ENCODE measurements at places on chromosomes 7 and 10.
A peak's percentile ranks its signal among the peaks of the same experiment; 100 is the strongest.

DNA sequence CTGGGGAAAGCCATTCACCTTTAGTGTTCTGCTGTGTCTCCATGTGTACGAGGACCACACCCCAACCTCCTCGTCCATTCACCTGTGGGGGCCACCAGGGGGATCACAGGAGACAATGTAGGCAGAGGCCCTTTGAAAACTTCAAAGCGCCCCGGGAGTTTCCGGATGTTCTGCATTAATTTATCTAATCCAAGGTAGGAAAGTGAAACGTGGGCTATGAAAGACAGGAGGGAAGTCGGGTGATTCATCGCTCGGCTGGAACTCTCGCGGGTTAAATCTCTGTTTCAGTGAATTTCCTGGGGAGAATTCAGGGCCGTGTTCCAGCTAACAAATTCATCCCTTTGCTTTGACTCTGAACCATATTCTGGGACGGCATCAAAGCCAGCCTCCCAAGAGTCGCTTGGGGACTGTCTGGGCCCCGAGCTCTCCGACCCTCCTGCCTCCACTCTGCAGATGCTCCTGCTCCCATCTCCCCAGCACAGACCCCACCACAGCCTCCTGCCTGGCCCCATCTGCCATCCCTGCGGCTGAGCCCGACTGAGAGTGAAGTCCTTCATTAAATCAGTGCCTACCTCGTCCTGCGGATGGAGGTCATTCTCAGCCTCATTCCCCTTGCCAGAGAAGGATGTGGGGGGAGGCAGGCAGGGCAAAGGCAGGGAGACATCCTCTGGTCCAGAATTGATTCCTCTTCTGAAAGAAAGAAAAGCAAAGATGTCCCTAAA is 114.1 kb upstream of the CARD11 start:
- DNase-seq = peak; percentile 20

DNA sequence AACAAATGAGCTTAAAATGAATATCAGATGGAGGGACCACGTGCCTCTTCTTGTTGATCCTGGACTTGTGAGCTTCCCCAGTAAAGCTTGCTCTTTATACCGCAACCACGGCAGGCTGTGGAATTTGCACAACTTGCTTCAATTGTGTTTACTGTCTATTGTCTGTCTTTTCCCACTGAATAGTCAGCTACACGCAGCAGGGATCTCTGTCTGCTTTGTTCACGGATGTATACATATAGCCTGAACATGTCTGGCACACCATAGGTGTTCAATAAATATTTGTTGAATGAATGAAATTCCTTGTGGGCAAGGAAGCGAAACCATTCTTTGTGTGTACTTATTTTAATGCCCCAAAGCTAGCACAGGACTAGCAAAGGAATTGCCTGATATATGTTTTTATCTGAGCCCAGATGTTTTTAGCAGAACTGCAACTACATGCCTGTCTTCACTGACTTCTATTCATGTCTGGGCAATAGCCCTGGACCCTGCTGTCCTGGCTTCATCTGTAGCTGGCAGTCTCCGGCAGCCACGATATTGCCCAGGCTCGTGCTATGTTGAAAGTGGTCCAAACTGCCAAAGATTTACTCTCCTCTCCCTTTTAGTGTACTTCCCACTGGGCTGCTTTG is 29.9 kb upstream of the IFRD1 start:
- DNase-seq = no peak

GRCh38 chr10:20298417-20298816 is 482.2 kb downstream of the PLXDC2 start:
- DNase-seq = no peak

GRCh38 chr7:22853674-22854157 is 31.1 kb upstream of the TOMM7 start:
- no peak for DNase-seq

DNA sequence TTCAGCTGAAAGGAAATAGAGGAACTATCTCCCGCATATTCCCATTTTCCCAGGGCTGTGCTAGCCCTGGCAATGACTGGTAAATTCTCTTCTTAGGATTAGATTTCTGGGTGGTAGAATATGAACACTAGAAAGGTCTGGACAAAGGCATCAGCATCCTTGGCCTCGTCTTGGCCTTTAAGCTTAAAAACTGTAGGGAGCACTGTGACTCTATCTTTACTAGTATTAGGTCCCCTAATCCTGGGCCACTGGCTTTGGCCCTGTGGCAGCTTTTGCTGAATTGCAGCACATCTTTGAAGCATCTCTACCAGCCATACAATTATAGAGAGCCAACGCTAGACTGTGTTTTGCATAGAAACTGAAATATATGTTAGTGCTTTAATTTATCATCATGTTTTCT is 41.5 kb upstream of the EBLN1 start:
- DNase-seq = no peak

- no peak for DNase-seq
Measured at GRCh38 chr10:127913368-127913759, 6.5 kb downstream of the PTPRE start.

DNA sequence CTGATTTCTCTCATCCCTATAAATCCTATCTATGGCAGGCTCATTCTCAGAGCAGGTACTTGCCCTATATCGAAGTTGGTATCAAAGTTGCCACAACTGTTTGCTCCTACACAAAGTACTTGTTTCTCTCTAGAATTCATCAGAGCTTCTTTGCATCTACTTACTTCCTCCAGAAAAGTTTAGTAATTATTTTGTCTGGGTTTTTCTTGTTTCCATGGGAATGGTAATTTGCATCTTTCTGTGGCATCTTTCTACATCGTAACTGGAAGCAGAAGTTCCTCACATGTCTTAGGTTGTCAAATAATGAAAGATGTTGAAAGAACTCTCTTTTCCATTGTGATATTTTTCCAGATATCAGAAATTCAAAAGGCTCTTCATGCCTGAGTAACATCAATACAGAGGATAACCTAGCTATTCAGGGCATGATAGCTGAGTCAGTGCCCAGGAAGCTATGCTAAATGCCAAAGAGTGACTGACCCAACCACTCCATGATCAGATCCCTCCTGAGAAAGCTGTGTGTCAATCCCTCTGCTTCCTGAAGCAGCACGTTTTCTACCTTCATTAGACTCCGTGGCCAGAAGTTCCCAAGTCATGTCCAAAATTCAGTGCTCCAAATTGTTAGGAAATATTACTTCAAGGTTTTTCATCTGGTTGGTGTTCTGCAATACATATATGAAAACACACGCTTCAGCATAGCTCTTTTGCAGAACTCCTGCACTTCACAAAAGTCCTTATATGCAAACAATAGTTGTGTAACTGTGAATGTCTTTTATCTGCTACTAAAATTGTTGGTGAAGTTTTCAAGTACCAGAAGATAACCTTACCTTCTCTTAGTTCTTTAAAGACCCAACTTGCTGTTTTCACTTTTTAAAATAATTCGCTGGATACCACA is 216.5 kb downstream of the VTI1A start:
- DNase-seq = peak; percentile 90

- no peak for DNase-seq
Measured at GRCh38 chr10:132418527-132419416, 21.8 kb downstream of the PWWP2B start.

- no peak for DNase-seq
Measured at GRCh38 chr7:142471820-142472219, 214.0 kb upstream of the PRSS58 start.

DNA sequence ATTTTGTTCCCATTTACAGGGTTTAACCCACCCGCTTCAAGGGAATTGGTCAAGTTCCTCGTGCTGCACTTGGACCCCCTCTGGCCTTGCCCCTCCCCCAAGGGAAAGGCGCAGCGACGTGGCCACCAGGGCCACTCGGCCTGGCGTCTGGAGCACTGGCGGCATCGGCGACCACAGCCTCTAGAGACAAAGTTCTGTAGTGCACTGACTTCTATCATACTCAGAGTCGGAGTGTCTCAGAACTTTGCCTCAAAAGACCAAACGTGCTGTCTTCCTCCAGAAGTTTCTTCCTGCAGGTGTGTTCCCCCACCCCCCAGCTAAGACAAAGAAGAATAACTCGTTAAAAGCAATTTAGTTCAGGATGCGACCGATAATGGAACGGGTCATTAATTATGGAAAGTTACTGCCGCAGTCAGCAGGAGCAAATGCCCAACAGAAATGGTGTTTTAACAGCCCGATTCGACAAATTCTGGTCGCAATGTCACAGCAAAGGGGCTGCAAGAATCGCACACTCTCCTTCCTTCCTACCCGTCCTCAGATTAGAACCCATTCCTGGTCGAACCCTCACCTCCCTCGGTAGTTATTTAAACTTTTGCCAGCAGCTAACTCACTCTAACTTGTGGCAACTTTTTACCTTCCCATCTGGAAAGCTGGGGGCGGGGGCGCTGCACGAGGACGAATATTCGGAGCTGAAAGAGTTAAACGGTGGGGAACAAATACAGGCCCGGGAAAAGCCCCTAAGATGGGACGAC is 202.1 kb upstream of the NFE2L3 start:
- no peak for DNase-seq

DNA sequence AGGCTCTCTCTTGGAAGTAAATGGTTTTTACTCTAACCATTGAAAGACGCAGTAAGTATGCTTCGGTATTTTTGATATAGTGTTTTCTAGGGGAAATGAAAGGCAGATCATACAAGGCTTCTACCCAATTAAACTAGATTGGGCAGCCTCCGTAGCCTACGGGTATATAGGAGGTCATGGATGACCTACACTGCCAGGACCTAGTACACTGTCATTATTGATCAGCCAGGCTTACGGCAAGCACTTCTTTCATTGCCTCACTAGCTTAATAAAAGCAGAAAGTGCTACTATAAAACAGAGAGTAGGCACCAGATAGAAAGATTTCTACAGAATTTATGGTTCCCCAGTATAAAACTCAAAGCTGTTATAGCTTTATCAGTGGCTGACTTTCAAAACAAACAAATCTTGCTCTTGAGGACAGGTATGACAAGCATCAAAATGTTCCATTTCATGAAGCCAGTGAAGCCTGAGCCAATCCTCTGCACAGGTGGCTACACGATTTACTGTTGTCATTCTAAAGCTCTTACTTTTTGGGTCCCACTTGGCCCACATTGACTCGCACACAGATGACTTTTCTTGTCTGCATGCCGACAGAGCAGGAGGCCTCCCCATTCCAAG is 358.1 kb downstream of the THSD7A start:
- DNase-seq = no peak

DNA sequence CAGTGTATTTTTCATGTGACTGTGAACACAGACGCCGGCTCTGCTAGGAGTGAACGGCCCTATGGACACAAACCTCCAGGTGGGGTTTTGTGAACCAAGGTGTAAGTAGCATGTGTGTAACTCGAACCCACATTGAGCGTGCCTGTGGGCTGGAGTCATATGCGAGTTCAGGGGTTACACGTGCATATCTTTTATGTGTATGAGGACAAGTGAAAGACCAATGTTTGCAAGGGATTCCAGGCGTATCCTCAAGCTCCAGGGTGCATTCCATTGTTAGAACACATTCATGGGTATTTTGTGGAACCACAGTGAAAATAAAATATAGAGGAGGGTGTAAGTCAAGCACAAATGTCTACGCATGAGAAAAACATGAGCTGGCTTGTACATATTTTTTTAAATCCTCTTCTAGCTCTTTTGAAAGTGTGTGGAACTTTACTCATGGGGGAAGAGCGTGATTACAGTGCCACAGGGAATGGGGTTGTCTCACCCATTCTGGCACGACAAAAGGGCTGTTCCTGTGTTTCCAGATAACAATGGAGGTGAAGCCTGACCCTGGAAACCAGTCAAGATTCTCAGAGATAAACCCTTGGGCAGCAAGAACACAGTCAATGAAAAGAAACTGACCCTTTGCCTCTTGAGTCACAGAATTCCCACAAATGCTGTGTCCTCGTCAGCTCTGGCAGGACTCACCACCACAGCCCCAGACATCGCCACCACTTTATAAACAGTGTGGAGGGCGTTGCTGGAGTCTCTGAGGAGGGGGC is 37.0 kb upstream of the GOT1 start:
- no peak for DNase-seq

- no peak for DNase-seq
Measured at GRCh38 chr7:24341691-24342413, 57.9 kb downstream of the NPY start.

DNA sequence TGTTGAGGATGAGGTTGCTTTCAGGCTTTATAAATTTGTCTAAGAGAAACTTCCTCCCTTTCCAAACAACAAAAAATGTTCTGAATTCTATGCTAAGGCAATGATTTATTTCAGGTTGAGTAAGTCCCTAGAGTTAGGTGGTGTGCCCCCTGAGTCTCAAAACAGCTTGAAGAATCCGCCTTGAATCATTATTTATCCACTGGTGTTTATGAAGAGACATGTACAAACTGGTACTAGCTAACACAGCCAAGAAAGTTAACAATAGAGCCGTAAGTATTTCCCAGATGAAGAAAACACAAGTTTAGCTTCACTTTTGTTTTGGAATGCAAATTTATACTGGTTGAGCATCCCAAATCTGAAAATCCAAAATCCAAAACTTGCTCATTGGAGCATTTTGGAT is 66.2 kb upstream of the SRPK2 start:
- DNase-seq = no peak

Measured in RCC 7860 (cell line).